Activated CD8-positive, alpha-beta memory T cell treated with anti-CD3 and anti-CD28 coated beads for 24 hours (primary cell): ENCODE measurements at places on chromosomes 7 and 10.

- no peak for DNase-seq
These were observed 93.4 kb downstream of the DOCK4 start for GRCh38 chr7:112112822-112113255.

GRCh38 chr10:86957471-86958115, at the start of gene MMRN2:
TSS of gene MMRN2 (minus strand) at chr10:86957615. CDS start at chr10:86957541, 74 bp downstream.
- no peak for DNase-seq

DNA sequence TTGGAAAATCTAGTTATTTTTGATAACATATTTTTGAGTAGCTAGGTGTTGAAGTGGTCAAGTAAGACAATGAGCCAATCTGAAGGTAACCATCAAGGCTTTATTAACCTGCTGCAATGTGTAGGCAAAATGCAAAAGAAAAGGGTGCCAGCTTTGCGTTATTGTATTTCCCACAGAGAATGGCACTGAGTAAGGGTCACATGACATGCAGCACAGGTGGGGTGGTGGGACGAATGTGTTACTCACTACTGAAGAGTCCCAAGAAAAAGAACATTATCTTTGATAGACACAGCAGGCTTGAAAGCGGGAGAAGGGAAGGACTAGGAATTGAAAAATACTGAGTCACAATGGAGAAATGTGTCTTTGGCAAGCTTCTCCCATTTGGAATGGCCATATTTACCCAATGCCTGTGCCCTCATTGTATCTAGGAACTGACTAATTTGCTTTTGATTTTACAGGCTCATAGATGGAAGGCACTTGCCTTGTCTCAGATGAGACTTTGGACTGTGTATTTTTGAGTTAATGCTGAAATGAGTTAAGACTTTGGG, 898.6 kb upstream of the POT1 start:
- DNase-seq: no peak

GRCh38 chr7:88200261-88200660, 19.6 kb downstream of the SRI start:
- no peak for DNase-seq

DNA sequence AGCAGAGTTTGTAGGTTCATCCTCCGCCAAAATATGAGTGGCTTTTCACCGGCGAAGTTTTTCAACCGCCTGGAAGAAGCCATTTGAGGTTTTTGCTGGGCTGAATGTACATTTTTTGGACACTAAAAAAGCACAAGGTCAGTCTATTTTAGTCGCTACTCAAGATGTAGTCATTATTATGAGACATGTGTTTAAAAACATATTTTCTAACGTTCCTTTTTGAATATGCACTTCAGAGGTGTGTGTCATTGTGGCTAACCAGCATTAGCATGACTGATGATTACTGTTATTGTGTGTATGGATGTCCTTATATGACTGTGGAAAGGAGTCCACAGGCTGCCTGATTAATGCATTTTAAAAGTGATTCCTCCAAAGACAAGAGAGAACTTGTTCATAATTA, 605.4 kb downstream of the INHBA start:
- no peak for DNase-seq

- peak; percentile 28 for DNase-seq
These were observed 203.2 kb downstream of the ARHGAP12 start for GRCh38 chr10:31725436-31725835.

DNA sequence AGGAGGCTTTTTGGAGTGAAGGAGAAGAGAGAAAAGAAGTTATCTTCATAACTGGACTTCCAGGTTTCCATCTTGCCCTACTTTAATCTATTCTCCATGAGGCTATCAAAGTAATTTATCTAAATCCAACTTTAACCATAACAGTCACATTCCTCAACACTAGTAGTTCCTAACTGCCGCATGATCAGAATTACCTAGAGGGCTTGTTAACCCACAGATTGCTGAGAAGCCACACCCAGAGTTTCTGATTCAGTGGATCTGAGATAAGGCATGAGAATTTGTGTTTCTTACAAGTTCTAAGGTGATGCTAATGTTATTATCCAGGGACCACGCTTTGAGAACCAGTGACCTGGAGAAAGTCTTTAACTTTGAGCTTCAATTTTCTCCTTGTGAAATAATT, 8.3 kb upstream of the COL1A2 start:
- no peak for DNase-seq

DNA sequence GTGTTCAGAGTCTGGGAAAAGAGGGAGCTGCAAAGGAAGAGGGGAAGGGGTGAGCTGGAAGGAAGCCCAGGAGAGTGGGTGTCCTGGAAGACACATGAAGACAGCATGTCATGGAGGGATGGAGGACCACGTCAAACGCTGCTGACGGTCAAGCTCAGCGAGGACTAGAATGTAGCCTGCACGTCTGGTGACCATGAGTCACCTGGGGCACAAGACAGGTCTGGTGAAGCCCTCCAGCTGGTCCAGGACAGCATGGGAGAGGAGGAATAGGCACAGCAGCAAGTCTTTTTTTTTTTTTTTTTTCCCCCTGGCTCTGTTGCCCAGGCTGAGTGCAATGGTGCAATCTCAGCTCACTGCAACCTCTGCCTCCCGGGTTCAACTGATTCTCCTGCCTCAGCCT, 19.6 kb upstream of the AMZ1 start:
- no peak for DNase-seq

DNA sequence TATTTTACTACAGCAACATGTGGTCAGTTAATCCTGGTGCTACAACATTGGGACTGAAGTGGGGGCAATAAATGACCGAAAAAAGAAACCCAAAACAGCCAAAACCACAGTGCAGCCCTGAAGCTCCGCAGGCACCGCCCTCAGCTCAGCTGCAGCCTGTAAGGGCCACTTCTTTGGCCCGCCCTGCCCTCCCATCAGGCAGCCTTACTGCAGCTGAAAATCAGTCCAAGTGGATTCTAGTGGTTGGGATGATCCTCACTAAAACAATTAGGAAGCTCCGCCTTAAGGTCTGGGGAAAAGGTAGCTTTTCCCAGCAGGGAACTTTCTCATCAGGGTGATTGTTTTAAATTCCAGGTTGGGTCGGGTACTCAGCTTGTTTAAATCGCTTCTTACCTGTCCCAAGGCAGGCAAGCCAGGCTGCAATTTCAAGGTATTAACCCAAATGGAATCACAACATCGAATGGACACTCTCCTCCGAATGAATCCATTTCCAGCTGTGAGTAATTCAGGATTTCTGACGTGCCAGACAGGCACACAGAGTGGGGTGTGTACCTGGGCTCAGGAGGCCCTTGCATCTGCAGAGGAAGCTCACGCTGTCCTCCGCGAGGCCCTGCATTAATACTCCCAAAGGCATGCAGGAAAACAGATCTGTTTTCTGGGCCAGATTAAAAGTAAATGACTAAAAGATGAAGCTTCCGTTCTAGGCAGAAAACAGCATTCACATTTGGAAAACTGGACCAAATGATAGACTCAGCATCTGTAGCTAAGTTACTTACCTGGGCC, 104.3 kb downstream of the CREB5 start:
- no peak for DNase-seq

DNA sequence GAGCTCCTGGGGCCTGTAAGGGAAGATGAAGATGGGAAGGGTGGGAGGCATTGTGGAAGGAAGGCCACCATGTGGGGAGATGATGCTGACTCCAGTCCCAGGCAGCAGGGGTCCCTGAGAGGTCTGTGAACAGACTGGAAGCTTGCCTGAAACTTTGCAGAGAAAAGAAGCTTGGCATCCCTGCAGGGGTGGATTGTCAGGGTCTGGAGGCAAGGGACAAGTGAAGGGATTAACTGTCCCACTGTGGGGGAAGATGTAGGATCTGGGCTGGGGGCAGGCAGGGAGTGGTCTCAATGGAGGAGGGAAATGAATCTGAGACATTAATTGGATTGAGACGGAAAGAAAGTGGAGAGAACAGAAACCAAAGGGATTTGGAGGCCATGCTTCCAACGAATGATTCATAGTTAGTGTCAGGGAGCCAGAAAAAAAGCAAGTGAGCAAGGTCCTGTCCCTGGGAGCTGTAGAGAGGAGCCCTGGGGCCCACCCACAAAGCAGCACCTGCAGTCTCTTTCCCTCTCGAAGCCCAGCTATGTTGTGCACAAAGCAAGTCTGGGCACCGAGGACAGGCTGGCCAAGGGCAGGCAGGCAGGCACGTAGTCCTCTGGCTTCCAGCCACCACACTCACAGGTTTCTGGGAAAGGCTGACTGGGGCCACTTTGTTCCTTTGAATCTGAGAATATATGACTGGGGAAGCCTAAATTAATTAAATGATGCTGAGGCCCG, 4.7 kb upstream of the SLC18A3 start:
- peak; percentile 30 for DNase-seq

GRCh38 chr7:79806161-79806734, 328.4 kb upstream of the GNAI1 start:
- DNase-seq: no peak

- no peak for DNase-seq
These were observed 584.0 kb upstream of the GHITM start for GRCh38 chr10:83555264-83555663.

- peak; percentile 15 for DNase-seq
These were observed 429.1 kb downstream of the RPS24 start for GRCh38 chr10:78462726-78463228.

GRCh38 chr10:6588082-6588481, 8.0 kb upstream of the PRKCQ start:
- DNase-seq: no peak

- no peak for DNase-seq
These were observed 83.6 kb downstream of the CD36 start for GRCh38 chr7:80721883-80722615.

GRCh38 chr10:81865581-81865980, 9.4 kb upstream of the NRG3 start:
- no peak for DNase-seq

GRCh38 chr7:106839511-106839910, 25.6 kb upstream of the PIK3CG start:
- no peak for DNase-seq

GRCh38 chr10:118827053-118827452, 72.3 kb upstream of the CACUL1 start:
- no peak for DNase-seq

DNA sequence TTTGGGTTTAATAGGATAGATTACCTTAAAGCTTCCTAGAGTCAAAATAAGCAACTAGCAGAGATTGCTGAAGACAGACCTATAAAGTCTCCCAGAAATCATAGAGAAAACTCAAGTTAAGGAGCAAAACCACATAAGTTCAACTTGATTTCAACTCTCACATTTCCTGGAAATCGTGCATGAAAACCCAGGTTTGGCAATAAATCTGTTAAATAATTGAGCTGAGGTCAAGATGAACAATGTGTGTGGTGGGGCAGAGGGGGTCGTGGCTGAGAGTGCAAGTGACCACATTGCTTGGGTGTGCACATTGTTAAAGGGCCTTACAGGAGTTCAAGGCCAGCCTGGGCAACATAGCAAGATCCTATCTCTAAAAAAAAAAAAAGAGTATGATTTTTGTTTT, 636.5 kb downstream of the GALNT17 start:
- DNase-seq: no peak
